Activated T-cell treated with anti-CD3 and anti-CD28 coated beads for 1 hour (primary cell): ENCODE measurements at places on chromosomes 12 and 14.

- DNase-seq, result no peak
These were observed 348.5 kb upstream of the RGS6 start for GRCh38 chr14:71583705-71584104.

DNA sequence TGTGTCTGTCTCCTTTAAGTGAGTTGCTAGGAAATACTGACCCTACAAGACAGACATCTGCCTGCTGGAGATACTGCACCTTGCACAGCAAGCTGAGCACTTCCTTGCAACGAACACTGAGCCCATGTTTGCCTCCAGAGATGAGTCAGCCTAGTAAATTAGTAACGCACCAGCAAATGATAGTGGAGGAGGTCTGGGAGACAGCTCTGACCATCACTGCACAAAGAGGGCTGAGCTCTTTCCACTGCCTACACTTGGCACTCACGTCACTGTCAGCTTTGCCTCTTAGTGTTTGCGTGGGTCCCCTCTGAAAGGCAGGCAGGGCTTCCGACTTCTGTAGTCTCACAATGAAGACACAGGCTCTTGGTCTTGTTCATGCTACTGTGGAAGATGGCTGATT is 109.0 kb downstream of the APAF1 start:
- no peak for DNase-seq

DNA sequence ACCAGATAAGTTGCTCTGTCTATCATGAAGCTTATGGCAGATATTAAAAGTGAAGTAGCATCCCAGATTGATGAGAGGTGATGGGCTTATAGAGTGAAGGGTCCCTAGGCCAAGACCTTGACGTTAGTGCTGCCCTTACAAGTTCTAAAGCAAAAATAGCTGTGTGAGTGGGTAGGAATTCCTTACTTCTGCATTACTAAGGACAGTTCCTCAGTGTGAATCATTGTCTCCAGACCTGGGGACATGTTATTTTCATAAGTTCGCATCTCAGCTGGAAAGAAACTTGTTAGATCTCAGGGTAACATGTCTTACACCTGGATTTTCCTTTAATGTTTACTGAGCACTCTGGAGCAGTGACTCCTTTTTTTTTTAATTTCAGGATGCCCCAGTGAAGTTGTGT is 28.7 kb downstream of the MAPKAPK5 start:
- DNase-seq, result no peak

DNA sequence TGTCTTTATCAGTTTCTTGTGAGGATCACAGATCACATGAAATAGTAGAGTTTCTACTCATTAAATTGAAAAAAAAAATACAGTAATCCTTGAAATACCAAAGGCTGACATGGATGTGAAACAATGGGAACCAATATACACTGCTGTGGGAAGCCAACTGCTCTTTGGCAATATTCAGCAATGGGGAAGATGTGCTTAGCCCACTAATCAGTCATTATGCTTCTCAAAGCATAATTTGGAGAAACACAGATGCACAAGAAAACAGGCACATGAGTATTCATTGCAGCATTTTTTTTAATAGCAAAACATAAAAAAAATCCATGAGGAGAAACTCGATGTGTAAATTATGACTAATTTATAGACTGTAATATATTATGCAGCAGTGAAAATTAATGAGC is 40.6 kb downstream of the A2M start:
- DNase-seq, result no peak

- no peak for DNase-seq
These were observed 134.1 kb downstream of the PLEKHA5 start for GRCh38 chr12:19263672-19264071.

DNA sequence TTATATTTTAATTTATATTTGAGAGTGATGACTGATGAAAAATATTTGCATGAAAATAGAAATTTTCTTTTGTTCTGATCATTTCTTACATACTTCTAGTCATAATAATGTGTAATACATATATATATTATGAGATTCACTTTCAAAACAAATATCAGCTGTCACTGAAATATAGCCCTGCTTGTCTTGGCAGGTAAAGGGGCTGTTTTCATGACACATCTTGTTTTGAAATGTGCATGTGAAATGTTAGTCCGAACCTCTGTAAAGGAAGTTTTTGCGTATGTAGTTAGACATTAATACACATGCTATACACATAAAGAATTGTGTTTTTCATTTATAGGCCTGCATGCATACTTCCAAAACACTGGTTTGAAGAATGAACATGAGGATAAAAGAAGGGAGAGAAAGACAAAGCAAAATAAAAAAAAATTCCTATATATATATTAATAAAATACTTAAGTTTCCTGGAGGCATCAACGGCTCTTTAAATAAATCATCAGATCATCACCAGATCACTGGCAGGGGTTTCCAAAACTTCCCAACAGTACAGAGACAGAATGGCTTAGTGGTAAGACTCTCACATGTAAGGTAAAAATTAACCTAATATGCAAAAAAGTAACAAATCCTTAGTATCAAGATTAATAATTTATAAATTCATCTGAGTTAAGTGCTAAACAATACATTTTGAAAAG is 60.1 kb downstream of the SEL1L start:
- DNase-seq, result no peak
